DMS53 (cell line): ENCODE measurements at places on chromosomes 7 and 10.
A peak's percentile ranks its signal among the peaks of the same experiment; 100 is the strongest.

DNA sequence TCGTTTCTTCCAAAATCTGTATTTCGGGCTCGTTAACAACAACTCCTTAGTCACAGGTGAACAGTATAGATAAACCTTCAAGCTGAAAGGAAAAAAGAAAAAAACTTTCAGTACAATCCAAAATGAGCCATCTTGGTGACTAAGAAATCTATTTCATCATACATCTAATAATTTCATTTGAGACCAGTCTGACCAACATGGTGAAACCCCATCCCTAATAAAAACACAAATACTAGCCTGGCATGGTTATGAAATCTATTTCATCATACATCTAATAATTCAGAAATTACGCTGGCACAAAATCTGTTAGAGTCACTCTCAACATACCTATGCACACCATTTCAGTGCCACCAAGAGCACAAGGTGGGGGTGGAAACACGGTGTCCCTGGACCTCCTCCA lies 8.8 kb downstream of the DCLRE1C start:
- no peak for DNase-seq

GRCh38 chr7:108805808-108806397 lies 236.2 kb downstream of the DNAJB9 start:
- peak; percentile 66 for DNase-seq

GRCh38 chr7:115060095-115060870 lies 138.4 kb downstream of the MDFIC start:
- DNase-seq, result no peak

DNA sequence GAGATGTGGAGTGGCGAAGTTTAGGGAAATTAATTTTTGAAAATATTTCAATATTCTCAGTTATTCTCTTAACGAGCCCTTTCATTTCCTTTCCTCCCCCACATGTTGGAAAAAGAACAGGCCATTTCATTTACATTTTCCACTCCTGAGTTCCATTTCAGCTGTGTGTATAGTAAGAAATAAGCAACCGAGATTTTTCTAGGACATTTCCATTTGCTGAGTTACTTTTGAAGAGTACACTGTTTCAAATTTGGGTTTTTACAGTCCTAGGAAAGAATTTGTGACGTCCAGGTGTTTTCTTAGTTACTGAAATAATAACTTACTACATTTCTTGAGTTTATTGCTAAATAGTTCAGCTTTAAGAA lies 1.2 kb downstream of the SEPTIN7 start:
- DNase-seq, result no peak

DNA sequence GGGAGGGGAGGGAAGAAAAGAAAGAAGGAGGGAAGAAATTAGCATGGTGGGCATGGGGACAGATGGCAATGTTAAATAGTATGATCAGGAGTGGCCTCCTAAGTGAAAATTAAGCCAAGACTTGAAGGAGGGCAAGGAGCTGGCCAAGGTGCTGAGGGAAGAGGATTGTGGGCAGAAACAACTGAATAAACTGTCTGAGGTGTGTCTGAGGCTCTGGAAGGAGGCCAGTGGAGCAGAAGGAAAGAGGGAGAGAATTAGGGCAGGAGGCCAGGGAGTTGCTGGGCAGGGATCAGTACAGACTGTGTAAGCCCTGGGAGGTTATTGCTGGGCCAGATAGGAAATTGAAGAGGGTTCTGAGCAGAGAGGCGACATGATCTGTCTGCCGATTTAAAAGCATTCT lies 40.6 kb upstream of the VKORC1L1 start:
- peak; percentile 12 for DNase-seq

DNA sequence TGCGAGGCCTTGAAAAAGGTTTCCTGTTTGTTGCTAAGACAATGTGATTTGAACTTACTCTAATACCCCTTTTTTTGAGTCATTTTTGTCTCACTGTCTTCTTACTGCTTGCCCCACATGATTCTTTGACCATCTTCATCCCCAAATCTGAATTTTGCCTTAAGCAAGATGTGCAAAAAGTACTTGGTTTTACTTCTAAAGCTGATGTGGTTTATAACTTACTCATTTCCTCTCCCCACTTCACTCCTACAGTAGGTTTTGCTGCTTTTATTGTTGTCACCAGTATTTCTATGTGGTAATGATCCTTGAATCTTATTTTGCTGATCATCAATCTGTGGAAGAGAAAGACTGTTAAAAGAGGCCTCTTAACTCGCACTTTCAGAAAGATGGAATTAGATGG lies 396.4 kb downstream of the SDK1 start:
- no peak for DNase-seq
